Tibial nerve (tissue), 4 donors: ENCODE measurements at places on chromosomes 4 and X. TPM values are rescaled to one million over a fixed set of nuclear protein-coding genes. Genes with fewer than 3 reads are reported as not detected.

- no peaks in the 10 kb centered on the region for H3K27me3 ChIP-seq
- DNase-seq: no peak
- no peak overlapping the region for H3K4me3 ChIP-seq
- no peaks in the 10 kb centered on the region for H3K36me3 ChIP-seq
- H3K27ac ChIP-seq: peak overlapping the region; percentile 3
These were observed 26.4 kb downstream of the NOP14 start for GRCh38 chr4:2936773-2937145.

GRCh38 chrX:133018229-133018628, 59.8 kb upstream of the HS6ST2 start:
- no peak overlapping the region for H3K4me3 ChIP-seq
- no peak overlapping the region for H3K27ac ChIP-seq
- H3K36me3 ChIP-seq: no peaks in the 10 kb centered on the region
- DNase-seq: no peak
- no peaks in the 10 kb centered on the region for H3K27me3 ChIP-seq
- no peaks in the 10 kb centered on the region for H3K4me1 ChIP-seq

The PPARGC1A gene
- 5.9 TPM for total RNA-seq

- DNase-seq: no peak
- no peaks in the 10 kb centered on the region for H3K27me3 ChIP-seq
- no peak overlapping the region for H3K4me3 ChIP-seq
- no peaks in the 10 kb centered on the region for H3K36me3 ChIP-seq
These were observed 16.1 kb downstream of the AFP start for GRCh38 chr4:73451981-73452747.

The DACH2 gene
- not detected for total RNA-seq

DNA sequence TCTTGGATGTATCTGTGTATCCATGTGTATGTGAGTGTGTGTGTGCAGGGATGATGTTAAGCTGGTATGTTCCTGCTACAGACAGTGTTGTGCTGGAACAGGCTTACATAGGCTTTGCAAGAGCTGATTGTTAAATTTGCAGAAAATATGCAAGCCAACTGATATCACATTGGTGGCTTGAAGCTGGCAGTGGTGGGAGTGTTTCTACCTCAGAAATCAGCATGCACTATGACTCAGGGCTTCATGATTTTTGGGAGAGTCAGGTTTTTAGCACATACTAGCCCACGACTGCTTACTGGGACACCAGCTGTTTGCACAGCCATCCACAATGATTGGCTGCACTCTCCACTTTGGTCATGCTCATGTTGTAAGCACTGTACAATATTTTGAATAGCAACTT, 261.8 kb downstream of the DHX15 start:
- H3K36me3 ChIP-seq: no peaks in the 10 kb centered on the region
- DNase-seq: no peak
- H3K4me1 ChIP-seq: no peaks in the 10 kb centered on the region
- H3K27me3 ChIP-seq: no peaks in the 10 kb centered on the region
- no peak overlapping the region for H3K4me3 ChIP-seq

GRCh38 chr4:1933700-1934099, 62.5 kb downstream of the NSD2 start:
- no peaks in the 10 kb centered on the region for H3K27me3 ChIP-seq
- H3K4me1 ChIP-seq: no peaks in the 10 kb centered on the region
- DNase-seq: no peak
- H3K36me3 ChIP-seq: peaks cover 75% of the 10 kb centered on the region
- H3K27ac ChIP-seq: no peak overlapping the region

The IL1RAPL2 gene
- total RNA-seq: not detected

DNA sequence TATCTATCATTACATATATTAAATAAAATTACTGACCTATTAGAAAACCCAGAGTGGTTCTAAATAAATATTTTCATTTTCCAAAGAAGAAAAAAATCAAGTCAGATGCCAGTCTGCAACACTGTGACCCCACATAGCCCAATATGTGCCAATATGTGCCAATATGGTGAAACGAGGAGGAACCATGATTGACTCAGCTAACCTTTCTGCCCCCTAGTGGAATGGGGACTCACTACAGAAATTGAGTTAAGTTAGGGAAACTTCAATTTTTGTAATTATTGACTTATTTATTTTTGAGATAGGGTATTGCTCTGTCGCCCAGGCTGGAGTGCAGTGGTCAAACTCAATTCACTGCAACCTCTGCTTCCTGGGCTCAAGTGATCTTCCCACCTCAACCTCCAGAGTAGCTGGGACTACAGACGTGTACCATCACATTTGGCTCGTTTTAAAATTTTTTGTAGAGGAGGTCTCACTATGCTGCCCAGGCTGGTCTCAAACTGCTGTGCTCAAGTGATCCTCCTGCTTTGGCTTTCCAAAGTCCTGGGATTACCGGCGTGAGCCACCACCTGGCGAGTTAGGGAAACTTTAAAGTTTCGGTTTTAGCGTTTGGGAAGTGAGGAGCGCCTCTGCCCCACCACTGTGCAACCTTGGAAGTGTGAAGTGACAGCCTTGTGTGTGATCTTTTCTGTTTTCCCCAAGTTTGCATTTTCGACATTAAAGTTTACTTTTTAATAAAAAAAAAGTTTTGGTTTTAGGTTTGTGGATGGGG, 116.8 kb upstream of the SHISA3 start:
- no peak overlapping the region for H3K27ac ChIP-seq
- no peaks in the 10 kb centered on the region for H3K36me3 ChIP-seq
- H3K4me1 ChIP-seq: no peaks in the 10 kb centered on the region
- H3K4me3 ChIP-seq: no peak overlapping the region
- DNase-seq: no peak
- no peaks in the 10 kb centered on the region for H3K27me3 ChIP-seq

DNA sequence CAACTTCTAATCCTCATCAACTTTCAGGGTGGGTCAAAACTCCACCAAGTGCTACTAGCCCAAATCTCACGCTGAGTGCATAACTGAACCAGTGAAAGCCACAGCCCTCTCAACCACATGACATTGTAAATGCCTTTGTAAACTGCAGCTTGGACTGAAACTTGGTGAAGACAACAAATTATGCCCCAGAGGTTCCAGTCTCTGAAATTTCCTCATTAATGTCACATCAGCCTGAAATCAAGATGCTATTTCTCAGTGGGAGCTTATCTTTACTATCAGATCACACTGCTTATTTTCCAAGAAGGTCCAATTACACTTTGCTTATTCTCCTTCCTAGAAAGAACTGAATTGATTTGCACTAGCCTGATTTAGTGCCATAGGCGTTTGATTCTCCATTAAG, 46.6 kb downstream of the SOWAHB start:
- no peaks in the 10 kb centered on the region for H3K36me3 ChIP-seq
- no peak overlapping the region for H3K27ac ChIP-seq
- H3K4me3 ChIP-seq: no peak overlapping the region
- H3K27me3 ChIP-seq: no peaks in the 10 kb centered on the region
- H3K4me1 ChIP-seq: peaks cover under 1% of the 10 kb centered on the region

- no peak for DNase-seq
- H3K36me3 ChIP-seq: no peaks in the 10 kb centered on the region
- no peak overlapping the region for H3K27ac ChIP-seq
- no peaks in the 10 kb centered on the region for H3K4me1 ChIP-seq
- no peaks in the 10 kb centered on the region for H3K27me3 ChIP-seq
These were observed 12.7 kb upstream of the TET2 start for GRCh38 chr4:105133976-105134375.

GRCh38 chr4:17561195-17561909, 15.6 kb upstream of the LAP3 start:
- DNase-seq: no peak
- no peak overlapping the region for H3K4me3 ChIP-seq
- H3K36me3 ChIP-seq: no peaks in the 10 kb centered on the region
- no peak overlapping the region for H3K27ac ChIP-seq

GRCh38 chrX:37726346-37726745, 40.8 kb downstream of the XK start:
- no peaks in the 10 kb centered on the region for H3K36me3 ChIP-seq
- no peak overlapping the region for H3K4me3 ChIP-seq
- no peaks in the 10 kb centered on the region for H3K4me1 ChIP-seq
- DNase-seq: no peak
- no peak overlapping the region for H3K27ac ChIP-seq
- H3K27me3 ChIP-seq: no peaks in the 10 kb centered on the region

DNA sequence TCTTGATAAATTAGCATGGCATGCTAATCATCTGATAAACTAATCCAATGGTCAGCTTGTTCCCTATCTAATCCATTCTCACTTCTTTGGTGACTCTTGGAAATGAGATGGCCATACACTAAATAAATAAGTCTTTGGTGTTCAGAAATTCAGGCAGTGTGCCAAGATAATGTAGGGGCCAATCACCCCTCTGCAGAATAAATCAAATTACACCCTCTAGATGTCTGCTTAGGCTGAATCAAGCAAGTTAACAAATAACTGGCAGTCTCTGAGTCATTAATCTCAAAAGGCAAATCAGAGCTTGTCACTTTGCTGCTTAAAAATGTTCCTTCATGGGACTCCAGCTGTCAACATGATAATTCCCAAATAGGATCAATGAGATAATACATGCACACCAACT, 97.4 kb downstream of the NLGN4X start:
- no peaks in the 10 kb centered on the region for H3K4me1 ChIP-seq
- no peak overlapping the region for H3K4me3 ChIP-seq
- H3K27me3 ChIP-seq: no peaks in the 10 kb centered on the region
- no peaks in the 10 kb centered on the region for H3K36me3 ChIP-seq
- H3K27ac ChIP-seq: no peak overlapping the region
- DNase-seq: no peak

DNA sequence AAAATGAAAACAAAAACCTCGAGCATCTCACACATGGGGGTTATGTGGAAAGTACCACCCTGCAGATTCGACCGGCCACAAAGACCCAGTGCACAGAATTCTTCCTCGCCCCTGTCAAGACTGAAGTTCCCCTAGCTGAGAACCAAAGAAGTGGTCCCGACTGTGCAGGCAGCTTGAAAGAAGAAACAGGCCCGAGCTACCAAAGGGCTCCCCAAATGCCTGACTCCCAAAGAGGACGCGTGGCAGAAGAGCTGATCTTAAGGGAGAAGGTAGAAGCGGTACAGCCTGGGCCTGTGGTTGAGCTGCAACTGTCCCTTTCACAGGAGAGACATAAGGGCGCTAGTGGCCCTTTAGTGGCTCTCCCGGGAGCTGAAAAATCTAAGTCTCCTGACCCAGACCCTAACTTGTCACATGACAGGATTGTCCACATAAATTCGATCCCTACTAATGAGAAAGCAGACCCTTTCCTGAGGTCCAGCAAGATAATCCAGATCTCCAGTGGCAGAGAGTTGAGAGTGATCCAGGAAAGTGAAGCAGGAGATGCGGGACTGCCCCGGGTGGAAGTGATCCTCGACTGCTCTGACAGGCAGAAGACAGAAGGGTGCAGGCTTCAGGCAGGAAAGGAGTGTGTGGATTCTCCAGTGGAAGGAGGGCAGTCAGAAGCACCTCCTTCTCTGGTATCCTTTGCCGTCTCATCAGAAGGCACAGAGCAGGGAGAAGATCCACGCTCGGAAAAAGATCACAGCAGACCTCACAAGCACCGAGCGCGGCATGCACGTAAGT, 108.8 kb upstream of the MYOZ2 start:
- peak overlapping the region; percentile 23 for H3K4me3 ChIP-seq
- no peaks in the 10 kb centered on the region for H3K36me3 ChIP-seq
- peak overlapping the region; percentile 88 for H3K27ac ChIP-seq
- DNase-seq: peak; percentile 61

GRCh38 chr4:54675721-54676461, 18.1 kb downstream of the KIT start:
- no peaks in the 10 kb centered on the region for H3K4me1 ChIP-seq
- H3K27ac ChIP-seq: no peak overlapping the region
- H3K36me3 ChIP-seq: no peaks in the 10 kb centered on the region
- DNase-seq: no peak
- H3K4me3 ChIP-seq: no peak overlapping the region
- no peaks in the 10 kb centered on the region for H3K27me3 ChIP-seq
